ENCODE measurements at places on chromosomes 16 and 17. TPM values are rescaled to one million over a fixed set of nuclear protein-coding genes. Genes with fewer than 3 reads are reported as not detected.

DNA sequence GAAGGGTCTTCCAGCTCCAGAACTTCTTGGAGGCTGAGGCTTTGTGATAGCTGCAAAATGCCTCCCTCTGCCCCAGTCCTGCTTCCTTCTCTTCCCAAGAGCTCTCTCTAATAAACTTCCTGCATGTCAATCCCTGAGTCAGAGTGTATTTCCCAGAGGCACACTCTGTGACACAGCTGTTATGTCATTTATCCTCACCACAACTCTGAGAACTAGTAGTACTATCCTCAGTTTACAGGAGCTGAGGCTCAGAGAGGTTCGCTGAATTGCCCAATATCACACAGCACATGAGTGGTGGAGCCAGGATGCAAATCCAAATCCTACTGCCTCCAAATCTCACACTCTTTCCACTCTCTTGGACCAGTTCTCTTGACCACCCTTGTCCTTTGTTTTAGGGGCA is 20.0 kb downstream of the UNC45B start:
- ATAC-seq = no peak

HBA2 gene
- total RNA-seq = not detected

DNA sequence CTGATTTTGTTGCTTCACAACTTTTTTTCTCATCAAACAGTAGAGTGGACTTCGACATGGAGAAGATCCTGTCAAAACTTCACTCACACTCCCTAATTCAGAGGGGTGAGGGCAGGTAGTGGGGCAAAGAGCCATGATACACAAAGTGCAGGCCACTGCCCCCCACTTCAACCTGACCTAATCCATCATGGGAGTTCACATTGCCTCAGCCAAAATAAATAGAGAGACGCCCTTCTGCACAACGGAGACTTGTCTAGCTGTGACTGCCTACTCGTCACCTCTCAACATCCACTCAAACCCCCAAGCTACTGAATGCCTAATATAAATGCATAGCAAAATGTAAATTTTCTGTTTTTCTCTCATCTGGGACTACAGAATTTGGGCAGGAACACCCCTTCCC is 213.2 kb downstream of the PMP22 start:
- no peak for ATAC-seq

RNU2-1 gene
- total RNA-seq = 5,691 TPM

DNA sequence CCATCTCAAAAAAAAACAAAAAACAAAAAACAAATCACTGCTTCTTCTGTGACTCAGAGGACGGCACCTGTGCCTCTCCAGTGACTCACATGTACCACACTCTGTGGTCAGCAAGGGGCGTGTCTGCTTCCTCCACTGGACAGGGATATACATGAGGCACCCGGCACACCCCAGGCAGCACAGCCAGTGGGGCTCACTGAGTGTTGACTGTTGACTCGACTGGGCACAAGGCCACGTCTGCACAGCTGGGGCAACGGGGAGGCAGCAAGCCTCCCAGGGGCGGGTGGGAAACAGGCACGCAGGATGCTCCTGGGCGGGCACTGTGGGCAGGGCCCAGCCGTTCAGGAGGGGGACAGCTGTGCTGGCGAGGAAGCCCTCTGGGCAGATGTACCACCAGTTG is 64.1 kb downstream of the TIMM22 start:
- peak; percentile 97 for ATAC-seq

DNA sequence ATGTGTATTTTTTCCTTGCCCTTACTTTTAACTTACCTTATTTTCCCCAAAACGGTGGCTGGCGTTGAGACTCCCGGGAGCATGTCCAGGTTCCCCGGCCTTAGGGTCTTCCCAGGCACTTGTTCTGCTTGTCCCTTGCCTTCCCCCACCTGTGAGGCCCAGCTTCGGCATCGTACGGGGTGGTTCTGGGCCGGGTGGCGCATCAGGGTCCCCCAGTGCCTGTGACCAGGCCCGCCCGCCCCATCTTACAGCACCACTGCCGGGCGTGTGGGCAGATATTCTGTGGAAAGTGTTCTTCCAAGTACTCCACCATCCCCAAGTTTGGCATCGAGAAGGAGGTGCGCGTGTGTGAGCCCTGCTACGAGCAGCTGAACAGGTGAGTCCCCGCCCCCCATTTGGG is 7.4 kb downstream of the HGS start:
- ATAC-seq = no peak

- no peak for ATAC-seq
Observed at GRCh38 chr16:12511708-12512107, 292.0 kb downstream of the CPPED1 start.

OSGIN1 gene
- total RNA-seq = 0.48 TPM

UBN1 gene
- 23.1 TPM for total RNA-seq

DNA sequence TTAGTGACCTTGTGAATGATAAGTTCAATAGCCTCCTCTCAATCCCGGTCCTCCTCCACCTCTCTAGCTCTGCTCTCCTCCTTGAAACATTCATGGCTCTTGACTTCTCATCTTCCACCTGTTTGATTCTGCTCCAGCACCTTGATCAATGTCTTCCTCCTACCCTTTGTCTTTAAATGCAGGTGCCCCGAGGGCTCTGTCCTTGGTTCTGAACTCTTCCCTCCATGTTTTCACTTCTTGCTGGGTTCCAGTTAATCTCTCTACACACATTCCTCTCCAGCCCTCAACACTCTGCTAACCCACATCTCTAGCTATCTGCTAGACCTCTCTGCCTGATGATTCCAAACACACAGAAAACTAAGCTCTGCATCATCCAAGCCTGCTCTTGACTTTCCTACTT is 13.4 kb downstream of the CD300E start:
- ATAC-seq = no peak

GDPD3 gene
- total RNA-seq = 37.8 TPM

SLC5A2 gene
- total RNA-seq = 1.2 TPM

Data from activated T-helper 17 cell treated with anti-CD3 and anti-CD28 coated beads, Interleukin-2, amount 50 U/mL, for 72 hours (primary cell).